ENCODE measurements at places on chromosomes 4 and X.

DNA sequence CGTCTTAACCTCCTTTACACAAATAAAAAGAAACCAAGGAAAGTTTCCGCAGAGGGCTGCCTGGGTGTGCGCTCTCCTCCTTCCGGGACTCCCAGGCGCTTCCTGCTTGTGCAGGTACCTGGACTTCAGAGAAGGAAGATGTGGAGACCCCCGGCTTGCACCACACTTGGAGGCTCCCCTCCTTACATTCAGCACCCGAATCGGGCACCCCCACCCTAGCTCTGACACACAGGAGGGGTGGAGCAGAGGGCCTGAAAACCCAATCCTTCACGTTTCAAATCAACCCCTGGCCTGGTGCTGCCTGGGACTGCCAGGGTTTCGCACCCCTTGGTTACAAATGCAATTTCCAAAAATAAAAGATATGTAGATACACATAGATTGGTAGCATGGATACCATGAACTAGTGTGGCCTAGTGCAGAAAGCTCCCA lies 3.1 kb downstream of the NKX3-2 start:
- DNase-seq: no peak

DNA sequence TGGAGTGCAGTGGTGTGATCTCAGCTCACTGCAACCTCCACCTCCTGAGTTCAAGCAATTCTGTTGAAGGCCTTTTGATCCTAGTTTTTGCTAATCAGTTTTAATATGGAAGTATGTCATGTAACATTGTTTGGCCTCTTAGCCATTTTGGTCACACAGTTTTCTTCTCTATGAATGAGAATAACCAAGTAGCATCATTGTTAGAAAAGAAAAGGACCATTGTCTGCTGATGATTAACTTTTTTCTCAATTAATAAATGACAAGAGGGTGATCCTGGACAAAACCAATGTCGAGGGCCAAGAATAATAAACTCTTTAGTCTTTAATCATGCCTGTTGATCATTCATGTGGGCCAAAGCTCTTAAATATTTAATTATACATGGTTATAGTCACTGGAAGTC lies 289.3 kb upstream of the MAGEB2 start:
- DNase-seq: no peak

DNA sequence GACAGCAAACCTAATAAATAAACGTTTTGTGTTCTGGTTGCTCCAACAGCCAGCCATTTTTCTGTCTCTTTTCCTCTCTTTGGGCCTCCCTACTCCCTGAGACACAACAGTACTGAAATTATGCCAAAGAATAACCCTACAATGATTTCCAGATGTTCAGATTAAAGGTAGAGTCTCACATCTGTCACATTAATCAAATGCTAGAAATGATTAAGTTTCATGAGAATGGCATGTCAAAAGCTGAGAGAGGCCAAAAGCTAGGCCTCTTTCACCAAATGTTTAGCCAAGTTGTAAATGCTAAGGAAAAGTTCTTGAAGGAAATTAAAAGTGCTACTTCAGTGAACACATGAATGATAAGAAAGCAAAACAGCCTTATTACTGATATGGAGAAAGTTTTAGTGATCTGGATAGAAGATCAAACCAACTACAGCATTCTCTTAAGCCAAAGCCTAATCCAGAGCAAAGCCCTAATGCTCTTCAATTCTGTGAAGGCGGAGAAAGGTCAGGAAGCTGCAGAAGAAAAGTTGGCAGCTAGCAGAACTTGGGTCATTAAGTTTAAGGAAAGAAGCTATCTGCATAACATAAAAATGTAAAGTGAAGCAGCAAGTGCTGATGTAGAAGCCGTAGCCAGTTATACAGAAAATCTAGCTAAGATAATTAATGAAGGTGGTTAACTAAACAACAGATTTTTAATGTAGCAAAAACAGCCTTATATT lies 182.1 kb upstream of the NUDT6 start:
- DNase-seq: no peak

- no peak for DNase-seq
Observed at GRCh38 chr4:158538911-158539310, 17.2 kb downstream of the RXFP1 start.

- peak; percentile 0 for DNase-seq
Observed at GRCh38 chrX:73262991-73263390, 48.3 kb upstream of the NAP1L2 start.
